Spinal cord (tissue), 10 donors: ENCODE measurements at places on chromosomes 2 and 18.

DNA sequence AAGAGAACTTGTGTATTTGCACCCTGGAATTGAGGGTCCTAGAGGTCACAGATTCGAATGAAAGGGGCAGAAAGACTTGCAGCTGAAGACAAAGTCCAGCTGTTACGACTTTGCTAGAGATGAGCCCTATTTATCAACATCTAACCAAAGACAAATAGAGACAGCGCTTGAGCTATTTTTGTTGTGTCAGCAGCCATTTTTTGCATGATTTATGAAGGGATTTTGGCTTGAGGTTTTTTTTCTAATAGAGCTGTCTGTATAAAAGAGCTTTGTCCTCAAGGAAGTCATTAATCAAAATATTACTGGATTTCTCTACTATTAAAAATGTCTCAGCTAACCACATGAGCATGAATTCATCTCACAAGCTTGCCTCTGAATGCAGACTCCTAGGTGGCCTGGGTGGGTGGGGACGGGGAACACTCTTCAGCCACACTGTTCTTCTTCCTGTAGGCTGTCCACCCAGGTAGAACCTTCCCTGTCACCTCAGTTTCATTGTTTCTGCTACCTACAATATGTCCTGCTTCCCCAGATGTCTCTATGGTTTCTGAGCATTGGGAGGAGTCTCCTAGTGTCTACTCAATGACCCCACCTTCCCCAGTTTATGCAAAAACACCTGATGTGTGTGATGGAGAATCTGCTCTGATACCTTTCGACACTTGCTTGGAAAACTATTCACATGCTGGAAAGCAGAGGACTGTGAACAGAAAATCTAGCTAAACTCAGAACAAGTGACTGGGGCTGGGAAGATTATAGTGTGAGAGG, 7.2 kb upstream of the CD226 start:
- H3K4me1 ChIP-seq, result no peaks in the 10 kb centered on the region
- H3K36me3 ChIP-seq, result no peaks in the 10 kb centered on the region
- DNase-seq, result no peak
- no peak overlapping the region for H3K4me3 ChIP-seq

DNA sequence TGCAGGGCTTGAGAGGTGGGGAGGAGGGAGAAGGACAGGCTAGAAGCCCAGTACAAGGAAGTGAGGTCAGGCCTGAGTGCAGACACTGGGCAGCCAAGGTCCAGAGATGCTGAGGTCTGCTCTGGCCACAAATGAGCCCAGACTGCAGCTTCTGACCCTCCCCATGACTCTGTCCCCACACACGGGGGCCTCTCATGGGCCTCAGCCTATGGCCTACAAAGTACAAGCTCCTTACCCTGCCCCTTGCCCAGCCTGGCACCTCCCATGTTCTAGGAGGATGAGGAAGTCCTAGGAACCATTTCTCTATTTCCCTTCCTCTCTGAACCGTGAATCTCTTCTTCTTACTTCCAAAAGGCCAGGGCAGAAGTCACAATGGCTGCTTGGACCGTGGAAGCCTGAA, 193.8 kb downstream of the ANKRD30B start:
- H3K36me3 ChIP-seq, result no peaks in the 10 kb centered on the region
- no peaks in the 10 kb centered on the region for H3K4me1 ChIP-seq
- H3K27me3 ChIP-seq, result no peaks in the 10 kb centered on the region
- no peak overlapping the region for H3K4me3 ChIP-seq
- no peak for DNase-seq

- H3K27ac ChIP-seq, result peak overlapping the region; percentile 34
- DNase-seq, result no peak
Measured at GRCh38 chr18:35974181-35974580, 1.7 kb downstream of the RMP24 start.

- no peak overlapping the region for H3K27ac ChIP-seq
- H3K27me3 ChIP-seq, result no peaks in the 10 kb centered on the region
- H3K4me3 ChIP-seq, result no peak overlapping the region
- no peaks in the 10 kb centered on the region for H3K4me1 ChIP-seq
- peaks cover 38% of the 10 kb centered on the region for H3K36me3 ChIP-seq
- no peak for DNase-seq
Measured at GRCh38 chr2:238081150-238081549, 19.0 kb upstream of the ESPNL start.

DNA sequence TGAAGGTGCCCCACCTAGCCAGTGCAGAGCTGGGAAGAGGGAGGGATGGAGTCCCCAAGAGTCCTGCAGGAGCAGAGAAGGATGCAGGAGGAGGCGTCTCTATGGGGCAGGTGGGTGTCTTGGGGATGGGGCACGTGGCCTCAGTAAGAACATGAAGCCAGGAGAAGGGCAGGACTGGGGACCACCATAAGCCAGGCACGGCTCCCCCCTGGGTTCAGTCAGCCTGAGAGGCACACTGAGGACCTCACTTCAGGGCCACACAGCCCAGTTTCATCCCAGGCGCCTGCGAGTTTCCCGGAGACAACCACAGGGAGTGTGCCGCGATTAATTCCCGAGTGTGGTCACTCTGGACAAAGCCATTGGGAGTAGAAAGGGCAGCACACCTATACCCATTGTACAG, 120.3 kb downstream of the GYPC start:
- peaks cover 24% of the 10 kb centered on the region for H3K4me1 ChIP-seq
- no peak overlapping the region for H3K4me3 ChIP-seq
- H3K36me3 ChIP-seq, result no peaks in the 10 kb centered on the region
- no peaks in the 10 kb centered on the region for H3K27me3 ChIP-seq

DNA sequence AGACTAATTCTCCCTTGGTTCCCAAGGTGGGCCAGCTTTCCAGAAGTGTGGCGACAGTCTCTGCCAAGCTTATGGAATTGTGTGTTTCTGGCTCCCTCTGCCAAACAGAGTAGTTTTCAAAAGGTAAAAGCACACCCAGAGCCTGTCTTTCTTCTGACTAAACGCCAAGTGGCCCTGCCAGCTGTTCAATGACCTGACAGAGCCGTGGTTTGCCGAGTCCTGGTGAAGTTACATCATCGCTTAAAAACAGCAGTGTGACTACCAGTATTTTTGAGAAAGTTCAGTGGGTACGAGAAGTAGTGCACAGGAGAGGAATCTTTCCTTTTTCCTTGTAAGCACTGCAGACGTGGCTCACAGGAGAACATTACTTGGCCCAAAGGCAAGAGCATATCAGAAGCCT, 1.9 kb downstream of the PER2 start:
- no peak overlapping the region for H3K4me3 ChIP-seq
- peaks cover 15% of the 10 kb centered on the region for H3K36me3 ChIP-seq
- no peaks in the 10 kb centered on the region for H3K27me3 ChIP-seq
- no peak for DNase-seq
- H3K4me1 ChIP-seq, result peaks cover 78% of the 10 kb centered on the region

GRCh38 chr2:112053917-112054846, 887 bp upstream of the TMEM87B start:
- H3K36me3 ChIP-seq, result no peaks in the 10 kb centered on the region
- H3K27me3 ChIP-seq, result no peaks in the 10 kb centered on the region
- peak overlapping the region; percentile 85 for H3K4me3 ChIP-seq
- H3K27ac ChIP-seq, result peak overlapping the region; percentile 98

GRCh38 chr2:12068796-12069538, 322.5 kb downstream of the LPIN1 start:
- no peak overlapping the region for H3K27ac ChIP-seq
- no peaks in the 10 kb centered on the region for H3K36me3 ChIP-seq
- H3K27me3 ChIP-seq, result no peaks in the 10 kb centered on the region
- H3K4me1 ChIP-seq, result no peaks in the 10 kb centered on the region
- DNase-seq, result no peak
- H3K4me3 ChIP-seq, result no peak overlapping the region

GRCh38 chr2:41431756-41432155, 616.1 kb upstream of the PKDCC start:
- no peak overlapping the region for H3K4me3 ChIP-seq
- H3K4me1 ChIP-seq, result no peaks in the 10 kb centered on the region
- H3K27me3 ChIP-seq, result no peaks in the 10 kb centered on the region
- no peak overlapping the region for H3K27ac ChIP-seq
- H3K36me3 ChIP-seq, result no peaks in the 10 kb centered on the region

DNA sequence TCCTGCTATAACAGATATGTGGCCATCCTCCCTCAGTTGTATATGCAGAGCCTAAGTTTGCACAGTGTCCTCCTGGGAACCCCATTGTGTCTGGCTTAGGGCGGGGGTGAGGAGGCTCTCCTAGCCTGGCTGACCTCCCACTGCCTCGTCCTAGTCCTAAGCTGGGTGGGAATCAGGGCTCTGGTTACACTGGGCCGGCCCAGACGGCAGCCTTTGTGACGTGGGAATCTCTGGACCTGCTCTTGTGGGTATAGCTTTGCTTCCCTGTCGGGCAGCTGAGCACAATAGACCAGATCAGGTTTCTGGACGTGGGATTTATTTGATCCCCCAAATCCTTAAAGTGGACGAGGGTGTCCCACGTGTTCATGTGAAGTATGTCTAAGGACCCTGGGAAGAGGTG, 2.9 kb downstream of the ACKR3 start:
- peaks cover 67% of the 10 kb centered on the region for H3K4me1 ChIP-seq
- peaks cover 4% of the 10 kb centered on the region for H3K36me3 ChIP-seq
- no peak for DNase-seq
- H3K4me3 ChIP-seq, result peak overlapping the region; percentile 61
- peak overlapping the region; percentile 78 for H3K27ac ChIP-seq

DNA sequence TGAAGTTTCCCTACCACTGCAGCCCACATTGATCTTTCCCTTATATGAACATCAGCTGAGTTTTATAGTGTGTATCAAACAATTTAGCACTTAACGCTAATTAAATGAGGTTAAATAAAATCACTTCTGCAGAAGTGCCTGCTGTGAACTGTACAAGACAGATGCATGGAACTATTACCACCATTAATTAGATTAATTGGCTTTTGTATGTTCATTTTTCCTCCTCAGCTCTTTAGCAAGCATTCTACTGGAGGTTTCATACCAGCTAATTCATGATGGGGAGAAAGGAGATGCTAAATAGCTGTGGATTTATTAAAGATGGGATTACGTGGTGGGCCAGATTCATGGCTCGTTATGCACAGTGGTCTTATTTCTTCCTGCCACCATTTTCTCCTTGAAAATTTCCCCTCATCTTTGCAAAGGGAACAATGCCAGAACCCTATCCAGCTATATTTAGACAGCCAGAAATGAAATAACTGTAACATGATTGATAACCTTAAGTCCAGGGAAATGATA, 96.7 kb downstream of the CNTNAP5 start:
- no peaks in the 10 kb centered on the region for H3K4me1 ChIP-seq
- H3K27ac ChIP-seq, result no peak overlapping the region
- no peak for DNase-seq
- H3K27me3 ChIP-seq, result no peaks in the 10 kb centered on the region

GRCh38 chr2:223007531-223007930, 44.5 kb upstream of the KCNE4 start:
- H3K27me3 ChIP-seq, result no peaks in the 10 kb centered on the region
- no peak for DNase-seq
- H3K4me1 ChIP-seq, result no peaks in the 10 kb centered on the region

GRCh38 chr2:164073101-164074074, 337.6 kb upstream of the FIGN start:
- no peaks in the 10 kb centered on the region for H3K36me3 ChIP-seq
- no peak overlapping the region for H3K27ac ChIP-seq
- no peak for DNase-seq

DNA sequence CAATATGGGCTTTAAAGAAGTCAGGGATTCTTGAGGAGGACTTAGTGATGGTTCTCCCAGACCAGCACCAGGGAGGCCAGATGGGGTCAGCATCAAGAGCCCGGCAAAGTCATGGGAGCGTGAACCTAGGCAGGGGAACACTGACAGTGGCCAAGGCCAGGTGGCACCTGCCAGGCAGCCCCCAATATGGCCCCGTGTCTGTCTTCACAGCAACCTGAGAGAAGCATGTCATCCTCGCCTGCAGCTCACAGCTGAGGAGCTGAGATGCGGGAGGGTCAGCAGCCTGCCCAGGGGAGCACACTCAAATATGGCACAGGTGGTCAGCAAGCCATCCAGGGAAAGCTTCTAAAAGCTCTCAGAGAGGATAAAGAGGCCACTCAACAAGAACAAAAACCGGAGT, 105.7 kb upstream of the GPC1 start:
- no peak overlapping the region for H3K4me3 ChIP-seq
- H3K36me3 ChIP-seq, result no peaks in the 10 kb centered on the region
- DNase-seq, result no peak
- no peaks in the 10 kb centered on the region for H3K27me3 ChIP-seq
- H3K27ac ChIP-seq, result no peak overlapping the region
